Activated CD4-positive, alpha-beta T cell treated with anti-CD3 and anti-CD28 coated beads, Interleukin-2, amount 10 ng/mL, durations not matched to agents 24 days and 14 days (primary cell): ENCODE measurements at places on chromosomes 13 and 19.

DNA sequence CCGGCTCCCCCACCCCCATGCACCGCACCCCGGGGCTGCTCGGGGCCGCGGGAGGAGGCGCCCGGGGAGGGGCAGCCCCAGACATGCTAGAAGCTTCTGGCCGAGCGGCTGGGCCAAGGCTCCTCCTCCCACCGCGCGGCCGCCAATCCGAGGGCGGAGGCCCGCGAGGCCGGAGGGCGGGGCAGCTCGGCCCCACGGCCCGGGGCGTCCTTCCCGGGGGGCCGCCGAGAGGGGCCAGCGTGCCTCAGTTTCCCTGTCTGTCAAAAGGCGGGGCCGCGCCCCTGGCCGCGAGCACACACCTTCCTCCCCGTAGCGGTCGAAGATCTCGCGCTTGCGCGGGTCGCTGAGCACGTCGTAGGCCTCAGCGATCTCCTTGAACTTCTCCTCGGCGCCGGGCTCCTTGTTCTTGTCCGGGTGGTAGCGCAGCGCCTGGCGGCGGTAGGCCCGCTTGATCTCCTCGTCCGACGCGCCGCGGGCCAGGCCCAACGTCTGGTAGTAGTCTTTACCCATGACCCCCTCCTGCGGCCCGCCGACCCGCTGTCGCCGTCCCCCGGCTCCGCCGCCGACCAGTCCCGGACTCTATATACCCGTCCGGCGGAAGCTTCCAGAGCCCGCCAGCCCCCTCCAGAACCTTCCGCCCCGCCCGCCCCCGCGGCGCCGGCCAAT lies at the start of gene DNAJB1:
TSS of gene DNAJB1 (minus strand) at position 558 of the 666 bp plus-strand sequence. CDS start at position 510, 48 bp downstream.
- peak; percentile 94 for DNase-seq
- no peaks in the 10 kb centered on the region for H3K27me3 ChIP-seq
- H3K27ac ChIP-seq, result peak within 1 kb of the TSS; percentile 96
- peak within 1 kb of the TSS; percentile 90 for H3K4me3 ChIP-seq
- H3K36me3 ChIP-seq, result peaks cover 44% of the 10 kb centered on the region
- peaks cover 60% of the 10 kb centered on the region for H3K4me1 ChIP-seq

- peak overlapping the region; percentile 34 for H3K4me3 ChIP-seq
- no peaks in the 10 kb centered on the region for H3K27me3 ChIP-seq
- H3K36me3 ChIP-seq, result peaks cover 42% of the 10 kb centered on the region
- H3K27ac ChIP-seq, result no peak overlapping the region
- peaks cover 2% of the 10 kb centered on the region for H3K4me1 ChIP-seq
Measured at GRCh38 chr19:12194827-12195731, 32.2 kb downstream of the ZNF136 start.

DNA sequence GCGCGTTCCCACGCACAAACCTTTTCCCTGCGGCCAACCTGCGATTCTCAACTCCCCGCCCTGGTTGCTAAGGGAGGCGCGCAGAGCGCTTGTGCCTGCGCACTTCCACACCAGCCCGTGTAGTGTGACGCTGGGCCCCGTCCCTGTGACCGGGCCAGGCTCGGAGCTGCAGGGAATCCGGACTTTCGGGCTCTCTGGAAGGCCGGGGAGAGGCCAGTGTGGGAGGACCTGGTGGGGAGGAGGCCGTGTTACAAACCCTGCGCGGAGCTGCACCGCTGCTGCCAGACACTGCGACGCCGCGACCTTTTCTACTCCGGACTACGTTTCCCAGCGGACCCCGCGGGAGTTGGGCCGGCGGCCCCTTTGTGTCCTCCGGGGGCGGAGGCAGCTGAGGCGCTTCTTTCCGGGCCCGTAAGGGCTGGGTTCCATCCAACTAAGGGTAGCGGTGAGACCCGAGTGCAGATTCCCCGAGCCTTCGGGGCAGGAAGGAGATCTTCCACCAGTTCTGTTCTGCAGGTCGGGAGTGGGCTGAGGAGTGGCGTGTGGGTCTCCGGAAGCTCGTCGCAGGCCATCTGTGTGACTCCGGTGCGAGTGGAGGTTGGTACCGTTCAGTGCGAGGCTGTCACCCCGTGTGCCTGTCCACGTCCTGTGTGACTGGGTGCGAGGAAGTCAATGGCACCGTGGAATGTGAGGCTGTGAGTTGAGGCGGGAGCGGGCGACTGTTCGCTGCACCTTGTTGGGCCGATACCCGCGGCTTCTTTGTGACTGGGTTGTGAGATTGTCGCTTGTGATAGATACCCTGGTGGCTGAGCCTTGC lies at the start of gene ZNF570:
TSS of gene ZNF570 (plus strand) at position 396 of the 817 bp plus-strand sequence. CDS start 999 bp downstream, outside the sequence.
- H3K4me1 ChIP-seq, result peaks cover 19% of the 10 kb centered on the region
- H3K4me3 ChIP-seq, result peak within 1 kb of the TSS; percentile 90
- peaks cover 38% of the 10 kb centered on the region for H3K36me3 ChIP-seq
- no peaks in the 10 kb centered on the region for H3K27me3 ChIP-seq
- peak within 1 kb of the TSS; percentile 93 for H3K27ac ChIP-seq

GRCh38 chr19:47682939-47683338 lies 30.3 kb upstream of the EHD2 start:
- H3K36me3 ChIP-seq, result peaks cover 11% of the 10 kb centered on the region
- H3K4me3 ChIP-seq, result no peak overlapping the region
- peak overlapping the region; percentile 34 for H3K27ac ChIP-seq
- H3K27me3 ChIP-seq, result no peaks in the 10 kb centered on the region
- DNase-seq, result no peak

DNA sequence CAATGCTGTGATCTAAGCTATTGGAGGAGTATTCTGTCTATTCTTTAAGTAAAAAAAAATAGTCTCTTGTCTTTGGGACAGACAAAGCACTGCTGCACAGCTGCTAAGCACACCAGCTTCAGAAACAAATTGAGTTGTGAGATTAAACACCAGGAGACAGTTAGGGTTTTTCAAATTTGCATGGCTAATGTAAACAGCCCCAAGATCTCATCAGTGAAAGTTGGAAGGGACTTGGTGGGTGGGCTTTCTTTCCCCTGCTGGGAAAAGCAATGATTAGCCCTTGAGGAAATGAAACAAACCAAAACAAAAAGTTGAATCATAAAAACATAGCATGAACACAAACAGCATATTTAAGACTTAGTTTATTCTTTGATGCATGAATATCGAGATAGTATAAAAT lies 143.6 kb upstream of the SLITRK1 start:
- no peak for DNase-seq
- no peak overlapping the region for H3K27ac ChIP-seq
- no peak overlapping the region for H3K4me3 ChIP-seq
- H3K27me3 ChIP-seq, result no peaks in the 10 kb centered on the region

- no peaks in the 10 kb centered on the region for H3K4me1 ChIP-seq
- H3K27ac ChIP-seq, result no peak overlapping the region
- no peaks in the 10 kb centered on the region for H3K27me3 ChIP-seq
- DNase-seq, result no peak
- no peaks in the 10 kb centered on the region for H3K36me3 ChIP-seq
Measured at GRCh38 chr13:80265348-80265747, 75.6 kb downstream of the SPRY2 start.
